ENCODE measurements at places on chromosomes 7 and 10.

- DNase-seq, result no peak
Observed at GRCh38 chr7:42790196-42790595, 121.7 kb downstream of the C7orf25 start.

- no peak for DNase-seq
Observed at GRCh38 chr7:5682551-5683279, 98.7 kb downstream of the RNF216 start.

- no peak for DNase-seq
Observed at GRCh38 chr7:47957156-47957555, 8.9 kb upstream of the PKD1L1 start.

- DNase-seq, result no peak
Observed at GRCh38 chr7:104883718-104884452, 130.1 kb upstream of the KMT2E start.

- no peak for DNase-seq
Observed at GRCh38 chr10:61804414-61804813, 97.1 kb upstream of the ARID5B start.

DNA sequence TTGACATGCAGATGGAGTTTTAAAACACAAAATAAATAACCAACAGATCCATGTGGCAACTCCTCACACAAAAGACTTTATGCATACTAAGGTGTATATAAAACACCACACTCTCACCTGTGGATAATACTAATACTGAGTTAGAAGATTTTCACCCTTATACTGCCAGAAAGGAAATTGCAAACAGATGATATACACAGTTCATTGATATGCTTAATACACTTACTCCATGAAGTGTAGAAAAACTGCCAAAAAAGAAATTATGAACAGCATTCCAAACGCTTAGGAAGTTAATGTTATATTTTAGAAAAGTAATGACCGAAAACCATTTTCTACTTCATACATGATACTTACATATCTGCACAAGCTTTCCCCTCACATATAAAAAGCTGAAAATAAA is 17.6 kb upstream of the SNX13 start:
- DNase-seq, result no peak

DNA sequence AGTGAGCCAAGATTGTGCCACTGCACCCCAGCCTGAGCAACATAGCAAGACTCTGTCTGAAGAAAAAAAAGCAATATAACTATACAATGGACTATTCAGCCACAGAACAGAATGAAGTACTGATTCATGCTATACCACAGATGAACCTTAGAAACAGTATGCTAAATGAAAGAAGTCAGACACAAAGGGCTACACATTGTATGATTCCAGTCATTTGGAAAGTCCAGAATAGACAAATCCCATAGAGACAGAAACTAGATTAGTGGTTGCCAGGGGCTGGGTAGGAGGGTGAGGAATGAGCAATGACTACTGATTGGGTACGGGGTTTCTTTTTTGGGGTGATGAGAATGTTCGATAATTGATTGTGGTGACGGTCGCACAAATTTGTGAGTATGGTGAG is 9.6 kb upstream of the CFAP70 start:
- no peak for DNase-seq

DNA sequence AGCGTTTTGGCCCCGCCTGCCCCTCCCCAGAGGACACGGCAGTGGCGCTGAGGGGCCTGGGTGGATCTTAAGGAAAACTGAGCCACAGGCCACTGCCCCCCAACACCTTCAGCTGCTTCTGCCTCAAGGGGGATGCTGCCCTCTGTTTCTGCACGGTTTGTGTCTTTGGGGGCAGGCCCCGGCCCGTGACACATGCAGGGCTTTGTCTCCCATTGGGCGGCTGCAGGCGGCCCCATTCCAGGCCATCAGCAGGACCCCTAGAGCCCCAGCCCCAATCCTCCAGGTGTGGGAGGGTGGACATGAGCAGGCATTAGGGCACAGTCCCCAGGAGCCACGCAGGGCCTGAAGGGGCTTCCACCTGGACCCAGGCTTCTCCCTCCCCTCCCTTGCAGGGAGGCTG is 25.3 kb upstream of the PPP2R2D start:
- no peak for DNase-seq

DNA sequence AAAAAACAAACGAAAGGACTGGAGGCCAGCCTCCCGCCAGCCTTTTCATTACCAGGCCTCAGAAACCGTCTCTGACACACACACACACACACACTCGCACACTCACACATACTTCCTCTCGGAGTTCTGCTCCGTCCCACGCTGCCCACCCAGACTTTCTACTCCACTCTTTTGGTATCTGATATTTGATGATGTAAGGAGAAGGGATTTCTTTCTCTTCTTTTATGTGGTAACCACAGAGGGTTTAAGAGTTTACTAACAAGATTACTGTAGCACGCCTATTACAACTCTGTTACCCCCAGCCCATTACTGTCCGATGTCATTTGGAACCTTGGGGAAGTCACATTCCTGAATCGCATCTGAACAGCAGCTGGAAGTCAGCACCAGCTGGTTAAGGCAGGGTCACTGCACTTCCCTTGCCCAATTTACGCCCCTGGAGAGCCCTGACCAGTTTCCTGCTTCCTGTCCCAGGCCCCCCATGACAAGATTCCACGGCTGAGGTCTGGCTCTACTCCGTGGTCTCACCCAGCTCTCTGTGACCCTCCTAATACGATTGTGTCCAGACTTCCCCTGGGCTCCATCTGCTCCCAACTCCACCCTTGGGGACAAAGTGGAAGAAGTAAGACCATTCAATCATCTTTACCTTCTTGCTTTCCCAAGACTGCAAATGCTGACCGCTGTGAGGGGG is 1.1 kb downstream of the DENND2A start:
- DNase-seq, result no peak

GRCh38 chr7:114911411-114911810 is 10.5 kb upstream of the MDFIC start:
- DNase-seq, result no peak

DNA sequence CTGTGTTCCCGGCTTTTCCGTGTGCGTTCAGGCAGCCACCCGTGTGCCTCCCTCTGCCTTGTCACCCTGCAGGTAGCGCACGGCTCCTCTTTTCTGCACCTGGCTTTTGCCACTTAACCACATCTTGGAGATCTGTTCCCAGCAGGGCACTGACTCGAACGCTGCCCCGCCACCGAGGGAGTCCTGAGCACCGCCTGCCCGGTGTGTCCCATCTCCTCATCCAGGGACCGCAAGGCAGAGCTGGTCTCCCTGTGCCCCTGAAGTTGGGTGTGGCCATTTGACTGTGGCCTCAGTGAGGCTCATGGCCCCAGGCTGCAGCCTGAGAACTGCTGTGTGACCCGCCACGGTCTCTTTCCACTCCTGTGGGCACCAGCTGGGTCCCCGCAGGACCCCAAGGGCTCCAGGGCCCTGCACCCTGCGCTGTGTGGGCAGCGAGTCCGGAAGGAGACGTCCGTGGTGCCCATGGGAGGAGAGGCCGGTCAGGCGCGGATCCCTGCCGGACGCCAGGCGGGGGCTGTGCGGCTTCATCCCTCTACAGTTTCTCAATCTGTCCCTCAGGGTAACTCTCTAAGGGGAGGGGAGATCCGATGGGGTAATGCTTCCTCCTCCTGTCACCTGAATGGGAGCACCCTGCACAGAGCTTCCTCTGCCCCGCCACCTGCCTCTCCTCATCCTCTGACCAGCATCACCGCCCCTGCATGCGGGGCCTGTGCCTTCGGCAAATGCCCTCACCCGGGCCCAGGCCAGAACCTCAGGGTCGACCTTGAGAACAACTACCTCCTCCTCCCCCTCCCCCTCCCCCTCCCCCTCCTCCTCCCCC is 1.8 kb upstream of the INTS1 start:
- DNase-seq, result no peak

- no peak for DNase-seq
Observed at GRCh38 chr7:17660116-17660515, 280.2 kb downstream of the SNX13 start.

- no peak for DNase-seq
Observed at GRCh38 chr10:48821111-48821510, 118.5 kb downstream of the LRRC18 start.

DNA sequence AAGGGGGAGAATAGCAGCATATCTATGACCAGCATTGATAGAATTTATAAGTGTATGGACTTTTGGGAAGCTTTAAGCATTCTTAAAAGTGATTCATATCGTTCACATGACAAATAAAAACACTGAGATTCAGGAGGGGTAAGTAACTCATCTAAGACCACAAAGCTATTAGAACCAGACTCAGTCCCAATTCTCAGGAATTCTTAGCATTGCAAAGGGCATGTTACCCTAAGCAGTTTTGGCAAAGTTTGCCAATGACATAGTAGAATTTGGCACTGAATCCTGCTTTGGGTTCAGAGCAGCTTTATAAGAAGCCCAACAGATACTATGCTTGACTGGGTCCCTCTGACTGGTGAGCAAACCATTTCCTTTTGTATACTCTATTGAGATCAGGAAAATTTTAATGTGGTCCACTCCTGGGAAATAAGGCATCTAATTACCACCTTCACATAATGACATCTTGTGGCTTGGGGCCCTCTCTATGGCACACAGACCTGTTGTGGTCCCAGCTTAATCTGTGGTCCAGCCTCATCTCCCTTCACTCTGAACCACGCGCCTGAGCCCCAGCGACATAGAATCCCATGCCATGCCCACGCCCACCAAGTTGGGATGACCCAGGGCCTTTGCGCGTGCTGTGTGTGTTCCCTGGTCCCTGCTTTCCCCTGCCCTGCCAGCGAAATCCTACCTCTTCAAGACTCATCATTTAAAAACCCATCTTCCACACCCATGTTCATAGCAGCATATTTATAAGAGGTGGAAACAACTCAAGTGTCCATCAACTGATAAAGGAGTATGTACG is 37.5 kb upstream of the DOCK1 start:
- DNase-seq, result no peak

DNA sequence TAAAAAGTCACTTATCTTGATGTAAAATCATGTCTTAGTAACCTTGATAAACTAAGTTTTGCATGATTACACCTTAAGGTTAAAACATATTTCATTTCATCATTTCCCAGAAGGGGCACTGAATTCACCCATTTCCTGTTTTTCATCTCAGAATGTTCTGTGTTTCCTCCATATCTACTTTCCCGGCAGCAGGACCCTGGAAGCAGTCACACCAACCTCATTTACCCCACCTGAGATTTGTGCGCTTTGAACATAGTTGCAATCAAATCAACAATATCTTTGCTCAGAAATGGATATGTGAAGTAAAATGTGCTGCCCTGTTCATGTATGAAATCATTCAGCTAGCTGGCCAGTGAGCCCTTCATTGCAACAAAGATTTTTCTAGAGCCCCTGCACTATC is 46.8 kb downstream of the IKZF1 start:
- DNase-seq, result no peak
